ENCODE measurements at places on chromosomes 16 and 17.

DNA sequence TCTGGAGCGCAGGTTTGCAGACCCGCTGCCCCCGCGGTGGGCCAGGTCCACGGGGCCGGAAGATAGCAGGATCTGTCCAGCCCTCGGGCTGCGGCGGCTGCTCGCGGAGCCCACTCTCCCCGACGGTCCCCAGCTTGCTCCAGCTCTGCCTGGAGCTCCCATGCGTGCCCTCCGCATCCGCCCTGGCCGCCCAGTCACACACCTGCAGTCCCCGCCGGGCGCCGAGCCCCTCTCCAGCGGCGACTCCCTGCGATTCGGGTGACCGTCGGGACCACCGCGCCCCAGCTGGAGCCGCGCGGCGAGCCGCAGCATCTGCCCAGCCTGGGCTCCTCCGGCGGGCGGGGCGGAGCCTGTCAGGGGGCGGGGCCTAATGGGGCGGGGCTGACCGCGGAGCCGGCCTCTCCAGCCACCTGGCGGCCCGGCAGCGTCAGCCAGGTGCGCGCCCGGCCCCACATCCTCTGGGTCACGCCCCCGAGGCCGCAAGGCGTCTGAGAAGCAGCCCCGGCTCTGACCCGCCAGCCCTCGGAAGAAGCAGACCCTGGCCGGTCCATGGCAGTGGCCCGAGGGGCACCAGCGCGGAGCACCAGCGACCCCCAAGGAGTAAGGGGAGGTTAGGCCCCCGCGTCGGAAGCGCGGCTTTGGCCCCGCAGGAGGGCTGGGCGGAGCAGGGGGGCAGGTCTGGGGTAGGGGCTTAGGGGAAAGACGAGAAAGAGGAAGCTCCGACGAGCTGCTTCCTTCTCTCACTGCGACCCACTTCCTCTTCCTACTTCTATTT lies at the start of gene PIK3R5:
PIK3R5 (minus strand) TSS at position 314 of the 775 bp plus-strand sequence. CDS start 54,213 bp downstream, outside the sequence.
- no peak for DNase-seq

GRCh38 chr16:85156440-85156839 lies 44.2 kb upstream of the CIBAR2 start:
- DNase-seq = no peak

DNA sequence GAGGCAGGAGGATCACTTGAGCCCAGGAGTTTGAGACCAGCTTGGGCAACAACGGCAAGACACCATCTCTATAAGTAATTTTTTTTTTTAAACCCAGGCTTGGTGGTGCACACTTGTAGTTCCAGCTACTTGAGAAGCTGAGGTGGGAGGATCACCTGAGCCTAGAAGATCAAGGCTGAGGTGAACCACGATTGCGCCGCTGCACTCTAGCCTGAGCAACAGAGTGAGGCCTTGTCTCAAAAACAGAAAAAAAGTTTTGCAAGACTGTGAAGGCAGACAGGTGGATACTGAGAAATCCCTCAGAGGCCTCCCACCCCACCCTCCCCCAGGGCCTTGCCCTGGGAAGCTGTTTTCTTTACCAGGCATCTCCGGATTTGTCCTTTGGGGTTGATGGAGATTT lies 125.4 kb downstream of the MGAT5B start:
- DNase-seq = no peak

- no peak for DNase-seq
Observed at GRCh38 chr17:34319039-34319483, at the start of gene CCL8. CCL8 (plus strand) TSS chr17:34319435; CDS start chr17:34319502, 67 bp downstream.

DNA sequence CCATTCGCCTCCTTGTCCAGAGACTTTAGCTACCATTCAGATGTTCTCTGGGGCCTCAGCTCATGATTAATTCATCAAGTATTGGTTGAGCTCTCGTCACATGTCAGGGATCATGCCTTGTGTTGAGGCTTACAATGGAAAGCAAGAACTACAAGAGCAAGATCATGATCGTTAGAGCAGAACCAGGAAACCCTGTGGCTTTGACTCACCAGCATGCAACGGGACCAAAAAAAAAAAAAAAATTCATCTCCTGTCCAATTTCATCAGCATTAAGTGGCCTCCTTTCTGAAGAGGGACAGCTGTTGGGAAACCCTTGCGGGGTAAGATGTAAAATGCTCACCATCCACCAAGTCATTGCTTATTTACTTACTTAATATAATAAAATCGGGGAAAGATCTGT lies 12.1 kb upstream of the USP10 start:
- DNase-seq = peak; percentile 83

- peak; percentile 61 for DNase-seq
Observed at GRCh38 chr17:76458580-76459490, 5.9 kb upstream of the UBE2O start.

GRCh38 chr17:62150471-62150870 lies 85.4 kb upstream of the MED13 start:
- DNase-seq = no peak

DNA sequence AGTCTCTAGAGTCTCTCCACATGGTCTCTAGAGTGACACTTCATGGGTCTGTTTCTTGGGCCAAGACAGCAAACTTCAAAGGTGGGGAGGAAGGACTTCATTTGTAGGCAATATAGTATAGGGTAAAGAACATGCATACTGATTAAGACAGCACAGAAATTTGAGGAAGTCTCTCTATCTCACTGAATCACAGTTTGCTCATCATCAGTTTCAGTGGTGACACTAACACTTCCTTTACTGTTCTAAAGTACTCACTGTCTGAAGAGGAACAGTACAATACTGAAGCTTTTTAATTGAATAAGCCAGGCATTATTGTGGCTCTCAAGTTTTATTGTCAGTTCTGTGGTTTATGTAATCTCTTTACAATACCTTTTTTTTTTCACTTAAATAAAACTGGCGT lies 656.4 kb upstream of the CDH8 start:
- no peak for DNase-seq

GRCh38 chr16:67936124-67936879 lies at the start of gene PSMB10:
PSMB10 (minus strand) TSS chr16:67936850; CDS start chr16:67936749, 101 bp downstream.
- DNase-seq = peak; percentile 74

GRCh38 chr16:2422123-2422867 lies 7.0 kb upstream of the CCNF start:
- DNase-seq = no peak

GRCh38 chr16:85491798-85492294 lies 121.3 kb upstream of the GSE1 start:
- DNase-seq = peak; percentile 82

DNA sequence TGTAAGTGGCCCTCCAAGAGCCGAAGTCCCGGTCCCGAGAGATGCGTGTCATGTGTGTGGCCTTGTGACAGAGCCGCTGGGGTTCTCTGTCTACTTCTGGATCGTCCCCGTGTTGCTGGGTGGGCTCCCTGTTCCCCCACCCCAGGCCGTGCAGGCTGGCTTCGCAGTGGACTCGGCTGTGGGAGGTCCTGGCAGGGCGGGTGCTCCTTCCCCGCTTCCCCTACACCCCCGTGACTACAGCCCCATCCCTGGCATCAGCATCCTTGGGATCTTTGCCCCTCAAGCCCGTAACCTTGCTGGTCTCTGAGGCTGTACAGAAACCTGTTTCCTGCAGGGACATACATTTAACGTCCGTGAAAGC lies 136.3 kb downstream of the BANP start:
- DNase-seq = no peak

- peak; percentile 44 for DNase-seq
Observed at GRCh38 chr17:29840884-29841283, 89.1 kb downstream of the SSH2 start.

DNA sequence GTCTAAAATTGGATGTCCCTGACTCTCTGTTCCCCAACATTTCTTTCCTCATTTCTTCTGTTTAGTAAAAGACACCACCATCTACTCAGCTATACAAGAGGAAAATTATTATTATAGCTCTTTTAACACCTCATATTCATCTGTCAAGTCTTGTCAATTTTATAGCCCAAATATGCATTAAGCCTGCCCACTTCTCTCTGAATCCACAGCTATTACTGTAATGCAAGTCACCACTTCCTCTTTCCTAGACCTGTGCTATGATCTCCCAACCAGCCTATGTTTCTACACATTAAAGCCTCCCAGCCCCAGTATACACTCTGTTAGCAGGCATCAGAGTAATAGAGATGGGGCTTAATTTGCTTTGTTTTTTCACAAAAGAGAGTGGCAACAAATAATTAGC lies 252.9 kb downstream of the GRIN2A start:
- no peak for DNase-seq

DNA sequence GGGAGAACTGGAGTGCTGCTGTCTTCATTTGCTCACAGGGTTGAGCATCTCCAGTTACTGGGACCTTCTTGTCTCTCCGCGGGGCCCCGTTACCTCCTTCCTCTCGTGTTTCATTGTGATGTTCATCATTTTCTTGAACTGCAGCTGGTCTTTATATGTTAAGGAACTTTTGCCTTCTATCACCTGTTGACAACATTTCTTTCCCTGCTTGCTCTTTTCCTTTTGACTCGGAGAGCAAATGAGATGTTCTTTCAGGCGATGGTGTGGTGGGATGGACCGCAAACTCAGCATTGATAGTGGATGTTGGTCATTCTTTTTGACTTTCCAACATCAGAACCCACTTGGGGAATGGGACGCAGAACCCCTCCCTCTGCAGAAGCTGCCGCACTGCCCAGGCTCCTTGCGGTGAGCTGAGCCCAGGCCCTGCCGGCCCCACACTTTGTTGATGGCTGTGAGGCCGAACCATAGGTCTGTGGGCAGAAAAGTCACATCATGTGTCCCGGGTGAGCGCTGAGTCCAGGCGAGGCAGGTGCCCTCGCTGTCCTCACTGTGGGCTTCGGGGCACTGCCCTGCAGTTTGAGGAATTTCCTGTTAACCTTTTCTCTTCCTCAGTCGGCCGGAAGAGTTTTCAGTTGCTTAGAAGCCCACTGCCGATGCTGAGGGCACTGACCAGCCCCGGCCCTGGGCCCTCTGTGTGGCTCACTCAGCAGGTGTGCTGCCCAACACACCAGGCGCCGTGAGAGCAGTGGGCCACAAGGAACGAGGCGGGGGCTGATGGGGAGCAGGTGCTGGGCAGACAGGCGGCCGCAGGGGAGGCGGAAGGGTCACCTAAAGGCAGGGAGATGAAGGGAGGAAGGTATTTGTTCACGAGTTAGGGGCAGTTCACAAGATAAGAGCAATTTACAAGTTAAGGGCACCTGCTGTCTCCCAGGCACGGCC lies 7.4 kb downstream of the RPL13 start:
- DNase-seq = no peak

DNA sequence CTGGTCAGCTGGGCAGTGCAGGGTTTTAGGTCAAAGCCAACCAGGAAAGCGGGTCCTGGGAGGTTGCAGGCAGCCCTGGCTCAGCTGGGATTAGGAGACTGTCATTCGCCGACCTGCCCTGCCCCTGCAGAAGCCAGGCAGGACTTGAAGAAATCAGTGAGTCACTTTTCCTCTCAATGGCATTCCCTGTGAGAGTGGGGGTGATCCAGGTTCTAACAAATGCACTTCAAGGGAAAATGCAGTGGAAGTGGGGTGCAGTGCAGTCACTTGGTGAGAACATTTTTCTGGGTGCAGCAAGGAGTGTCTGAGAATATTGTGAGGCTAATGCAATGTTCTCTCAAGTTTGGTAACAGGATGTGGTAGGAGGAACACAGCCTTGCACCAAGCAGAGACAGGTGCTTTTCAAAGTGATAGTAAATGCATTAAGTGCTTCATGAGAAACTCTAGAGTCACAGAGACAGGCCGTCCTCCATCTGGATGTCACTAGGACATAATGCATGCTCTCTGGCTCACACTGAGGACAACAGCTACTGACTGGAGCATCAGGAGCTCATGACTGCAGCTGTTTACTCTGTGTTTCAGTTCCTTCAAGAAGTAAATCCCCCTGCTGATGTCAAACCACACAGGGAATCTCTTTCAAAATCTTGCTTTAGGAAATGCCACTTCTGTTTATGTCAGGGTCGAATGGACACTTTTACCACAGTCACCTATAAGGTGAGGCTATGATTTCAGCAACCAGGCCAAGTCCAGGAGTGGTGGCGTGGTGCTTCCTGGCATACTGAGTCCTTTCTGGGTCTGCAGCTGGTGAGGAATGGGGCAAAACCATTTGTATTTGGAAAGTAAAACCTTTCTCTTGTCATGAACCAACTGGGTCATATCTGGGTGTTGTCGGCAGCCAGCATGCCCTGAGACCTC lies 16.7 kb downstream of the CDK5R1 start:
- DNase-seq = peak; percentile 27

- peak; percentile 87 for DNase-seq
Observed at GRCh38 chr16:84810518-84811273, 9.1 kb upstream of the CRISPLD2 start.

GRCh38 chr16:58503863-58504688 lies 4.1 kb downstream of the NDRG4 start:
- DNase-seq = no peak

GRCh38 chr16:14458576-14458975 lies 171.5 kb downstream of the PARN start:
- no peak for DNase-seq

- DNase-seq = no peak
Observed at GRCh38 chr17:47099451-47099986, 89.6 kb downstream of the CDC27 start.

DNA sequence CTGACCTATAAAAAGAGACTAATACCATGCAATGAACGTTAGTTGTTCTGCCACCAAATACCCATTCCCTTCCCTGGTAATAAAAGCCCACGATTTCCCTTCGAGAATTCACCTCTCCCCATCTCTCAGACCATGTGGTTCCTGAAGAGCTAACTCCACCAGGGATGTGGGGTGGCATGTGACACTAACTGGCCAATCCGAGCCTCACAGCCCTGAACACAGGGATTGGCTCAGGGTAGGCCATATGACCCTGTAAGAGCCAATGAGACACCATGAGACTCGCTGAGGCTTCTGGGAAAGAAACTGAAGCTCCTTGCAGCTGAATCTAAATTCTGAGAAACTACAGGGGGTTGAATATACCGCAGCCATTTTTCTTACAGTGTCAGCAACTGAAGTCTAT lies 21.1 kb downstream of the HELZ start:
- DNase-seq = no peak

- no peak for DNase-seq
Observed at GRCh38 chr17:78781104-78781892, 775 bp downstream of the CYTH1 start.

DNA sequence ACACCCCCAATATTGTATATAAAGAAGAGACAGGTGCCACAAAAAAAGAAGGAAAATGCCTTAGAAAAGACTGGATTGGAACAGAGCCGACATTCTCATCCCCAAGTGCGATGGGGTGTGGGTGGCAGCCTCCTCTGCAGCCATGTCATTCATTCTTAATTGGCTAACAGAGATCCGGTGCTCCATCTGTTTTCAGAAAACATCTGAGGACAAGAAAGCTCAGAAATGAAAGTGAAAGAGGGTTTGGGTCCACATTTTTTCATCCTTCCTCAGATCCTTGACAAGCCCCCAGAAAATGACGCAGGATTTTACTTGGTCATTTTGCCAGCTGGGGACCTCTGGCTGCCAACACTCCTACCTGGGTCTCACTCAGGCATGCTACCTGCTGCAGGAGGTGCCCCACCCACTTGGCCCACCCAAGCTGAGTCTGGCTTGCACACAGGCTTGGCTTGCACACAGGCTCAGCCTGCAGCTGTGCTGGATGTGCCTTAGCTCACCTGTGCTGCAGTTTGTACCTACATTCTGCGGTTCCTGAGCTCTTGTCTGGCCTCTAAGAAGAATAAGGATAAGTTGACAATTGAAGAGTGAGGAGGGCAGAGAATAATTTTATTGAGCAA lies 21.9 kb downstream of the KIF2B start:
- no peak for DNase-seq

- no peak for DNase-seq
Observed at GRCh38 chr16:11556945-11557720, 29.6 kb downstream of the LITAF start.

GRCh38 chr17:73371836-73372235 lies 60.0 kb upstream of the CDC42EP4 start:
- DNase-seq = no peak
